ENCODE measurements at places on chromosomes 7 and 10. TPM values are rescaled to one million over a fixed set of nuclear protein-coding genes. Genes with fewer than 3 reads are reported as not detected.

The IGF2BP3 gene
- total RNA-seq = 1.8 TPM

DNA sequence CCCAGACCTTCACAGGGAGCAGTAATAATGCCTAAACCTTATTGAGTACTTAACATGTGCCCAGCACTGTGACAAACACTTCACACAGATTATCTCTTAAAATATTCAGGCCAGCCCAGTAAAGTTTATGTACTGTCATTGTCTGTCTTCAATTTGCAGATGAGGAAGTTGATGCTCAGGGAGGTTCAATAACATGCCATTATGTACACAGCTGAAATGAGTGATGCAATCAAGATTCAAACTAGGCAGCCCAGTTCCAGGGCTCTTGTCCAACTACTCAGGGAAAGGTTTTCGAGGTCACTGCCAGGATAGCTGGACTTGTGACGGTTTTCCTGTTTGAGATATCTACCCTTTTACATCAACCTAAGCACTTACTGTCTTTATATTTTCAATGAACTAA is 56.1 kb downstream of the AUTS2 start:
- no peak for DNase-seq

DNA sequence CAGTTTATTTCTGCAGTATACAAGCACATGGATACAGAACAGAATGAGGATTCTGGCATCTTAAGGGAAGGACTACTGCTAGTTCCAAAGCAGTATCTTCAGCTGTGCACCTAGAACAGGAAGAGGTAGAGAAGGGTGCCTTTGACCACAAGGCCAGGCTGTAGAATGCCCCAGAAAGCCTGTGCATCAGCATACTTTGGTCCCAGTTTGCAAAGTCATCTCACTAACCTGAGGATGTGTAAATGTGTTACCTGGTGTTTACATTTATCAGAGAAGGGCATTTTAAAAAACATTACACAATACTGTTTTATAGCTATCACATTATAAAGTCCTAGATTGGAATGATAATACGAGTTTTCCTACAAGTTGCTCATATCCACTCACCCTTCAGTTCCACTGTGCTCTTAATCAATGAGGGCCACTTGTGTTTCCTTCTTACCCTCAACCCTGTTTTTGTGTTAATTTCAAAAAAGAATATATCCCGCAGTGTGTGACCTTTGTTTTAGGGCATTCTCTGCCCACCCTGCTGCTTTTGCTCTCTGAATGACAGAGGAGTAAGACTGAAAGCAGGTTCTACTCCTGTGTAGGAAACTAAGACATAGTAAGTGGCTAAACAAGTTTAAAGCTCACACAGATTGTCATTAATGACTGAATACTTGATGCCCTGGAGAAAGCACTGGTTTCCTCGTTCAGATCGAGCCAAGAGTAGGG is 3.4 kb downstream of the SLC35G1 start:
- DNase-seq = no peak

- DNase-seq = peak; percentile 57
These were observed 4.3 kb upstream of the YKT6 start for GRCh38 chr7:44196450-44196872.

Data from left lung (tissue), 14 donors.